IPS-NIHi11 (cell line): ENCODE measurements at places on chromosomes 12 and 14.
A peak's percentile ranks its signal among the peaks of the same experiment; 100 is the strongest.

GRCh38 chr12:103865151-103865730 is 24.2 kb upstream of the NT5DC3 start:
- no peak for DNase-seq

DNA sequence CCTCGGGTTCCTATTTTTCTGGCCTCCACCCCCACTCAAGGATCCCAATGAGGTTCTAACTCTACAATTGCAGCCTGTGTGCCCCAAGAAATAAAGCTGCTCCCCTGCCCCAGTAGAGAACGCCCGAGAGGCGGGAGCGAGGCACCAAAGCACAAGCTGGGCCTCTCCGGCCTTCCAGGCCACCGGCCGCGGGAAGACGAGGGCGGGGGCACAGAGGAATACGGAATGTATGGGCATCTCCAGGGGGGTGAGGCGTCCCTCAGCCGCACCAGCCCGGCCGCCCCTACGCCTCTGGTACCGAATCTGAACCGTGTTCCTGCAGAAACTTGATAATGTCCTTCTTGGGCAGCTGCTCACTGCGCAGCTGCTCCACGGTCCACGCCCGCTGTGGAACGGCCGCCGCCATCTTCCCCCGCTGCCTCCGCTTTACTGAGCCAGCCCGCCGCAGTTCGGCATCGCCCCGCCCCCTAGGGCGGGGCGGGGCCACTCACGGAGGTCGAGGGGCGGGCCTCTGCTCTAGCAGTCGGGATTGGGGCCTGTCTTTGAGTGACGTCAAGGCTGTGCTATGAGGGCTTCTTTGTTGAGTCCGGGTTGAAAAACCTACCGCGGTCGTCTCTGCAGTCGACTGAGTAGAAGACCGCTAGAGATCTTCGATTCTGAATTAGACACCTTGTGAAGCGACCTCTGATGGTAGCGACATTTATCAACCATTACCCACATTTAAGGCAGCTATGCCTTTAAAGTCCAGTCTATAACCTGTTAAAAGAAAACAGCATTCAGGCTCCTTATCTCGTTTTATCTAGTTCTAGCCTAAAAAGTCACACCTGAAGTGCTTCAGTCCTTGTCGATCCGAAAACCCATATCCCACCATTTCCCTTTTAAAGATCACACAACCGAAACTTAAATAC is at the start of gene FKBP3:
TSS of gene FKBP3 (minus strand) at position 431 of the 908 bp plus-strand sequence. CDS start at position 406, 25 bp downstream.
- DNase-seq: peak; percentile 98

DNA sequence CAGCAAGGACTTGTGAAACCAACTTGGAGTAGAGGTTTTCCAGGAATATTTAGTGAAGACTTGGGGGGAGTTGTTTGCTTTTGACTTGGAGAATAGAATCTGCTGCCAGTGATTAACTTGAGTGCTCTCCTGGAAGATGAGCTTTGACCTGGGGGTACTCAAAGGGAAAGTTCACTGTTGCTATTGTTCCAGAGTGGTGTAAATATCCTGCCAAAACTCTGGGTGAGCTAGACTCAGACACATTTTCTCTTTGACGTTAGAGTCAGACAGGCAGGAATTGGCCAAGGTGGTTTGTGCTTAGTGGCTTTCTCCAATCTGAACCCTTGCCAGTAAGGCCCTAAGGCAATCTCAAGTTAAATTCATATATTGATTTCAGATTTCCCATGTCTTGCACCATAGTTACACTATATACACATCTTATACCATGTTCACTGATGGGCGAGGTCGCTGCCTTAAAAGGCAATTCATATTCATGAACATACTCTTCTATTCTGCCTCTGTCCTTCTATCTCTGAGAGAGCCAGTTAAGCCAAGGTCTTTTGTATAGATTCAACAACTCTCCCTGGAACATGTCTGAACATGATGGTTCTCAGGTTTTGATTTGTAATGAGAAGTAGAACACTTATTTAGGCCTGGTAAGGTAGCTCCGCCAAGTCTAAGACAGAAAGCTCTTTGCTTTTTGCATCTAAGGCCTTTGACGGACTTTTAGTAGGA is 204.6 kb upstream of the SLC38A2 start:
- no peak for DNase-seq

DNA sequence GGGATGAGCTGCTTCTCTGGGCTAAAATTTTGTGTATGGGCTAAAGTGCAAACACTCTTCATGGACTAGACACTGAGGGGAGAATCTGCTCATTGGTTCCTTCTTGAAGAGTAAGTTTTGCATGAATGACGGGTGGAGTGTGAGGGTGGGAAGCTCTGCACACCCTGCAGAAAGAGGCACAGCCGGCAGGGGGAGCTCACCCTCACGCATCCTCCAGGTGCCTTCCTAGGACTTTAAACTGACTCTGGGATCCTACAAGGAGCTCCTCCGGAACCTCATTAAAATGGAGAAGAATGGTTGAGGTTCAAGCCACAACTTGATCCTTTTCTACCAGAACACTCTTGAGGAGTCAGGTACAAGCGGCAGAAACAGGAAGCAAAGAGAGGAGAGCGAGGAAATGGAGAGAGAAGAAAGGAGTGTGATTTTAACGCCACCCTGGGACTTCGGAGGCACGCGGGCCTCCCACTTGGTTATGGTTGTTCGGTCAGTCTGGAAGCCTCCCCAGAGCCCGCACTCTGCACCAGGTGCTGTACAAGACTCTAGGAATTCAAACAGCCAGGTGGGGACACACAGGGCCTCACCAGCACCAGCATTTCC is 87.5 kb downstream of the SETD3 start:
- DNase-seq: peak; percentile 74

GRCh38 chr12:57087691-57088353 is 1.1 kb upstream of the NAB2 start:
- peak; percentile 76 for DNase-seq

- no peak for DNase-seq
Observed at GRCh38 chr14:60153991-60154390, 11.2 kb downstream of the DHRS7 start.
